Keratinocyte (primary cell): ENCODE measurements at places on chromosomes 16 and 17.
A peak's percentile ranks its signal among the peaks of the same experiment; 100 is the strongest.

GRCh38 chr16:89720551-89720812 lies 216 bp downstream of the VPS9D1 start:
- no peak for DNase-seq
- H3K36me3 ChIP-seq: peaks cover 14% of the 10 kb centered on the region
- H3K27me3 ChIP-seq: no peaks in the 10 kb centered on the region
- peak overlapping the region; percentile 64 for H3K4me3 ChIP-seq
- peak overlapping the region; percentile 47 for H3K27ac ChIP-seq

GRCh38 chr16:66517586-66518263 lies 32.2 kb downstream of the TK2 start:
- H3K27me3 ChIP-seq: no peaks in the 10 kb centered on the region
- peaks cover 57% of the 10 kb centered on the region for H3K4me1 ChIP-seq
- H3K36me3 ChIP-seq: no peaks in the 10 kb centered on the region
- H3K4me3 ChIP-seq: no peak overlapping the region
- DNase-seq: no peak

DNA sequence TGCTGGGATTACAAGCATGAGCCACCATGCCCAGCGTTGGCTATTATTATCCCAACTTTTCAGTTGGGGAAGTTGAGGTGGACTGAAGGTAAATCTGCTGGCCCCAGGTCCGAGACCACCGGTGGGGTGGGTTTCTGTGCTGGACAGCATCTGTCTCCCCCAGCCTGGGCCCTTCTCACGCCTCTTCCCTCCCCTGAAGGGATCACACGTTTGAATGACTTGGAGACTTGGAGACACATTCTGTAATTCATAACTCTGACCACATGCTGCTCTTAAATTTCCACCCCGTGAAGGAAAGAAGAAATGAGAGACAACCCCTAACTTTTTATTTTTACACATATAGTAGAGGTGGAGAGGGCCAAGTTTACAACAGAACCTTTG lies 109.8 kb downstream of the MSI2 start:
- H3K4me3 ChIP-seq: no peak overlapping the region
- no peaks in the 10 kb centered on the region for H3K27me3 ChIP-seq
- H3K27ac ChIP-seq: no peak overlapping the region
- H3K36me3 ChIP-seq: no peaks in the 10 kb centered on the region
- peaks cover 37% of the 10 kb centered on the region for H3K4me1 ChIP-seq

DNA sequence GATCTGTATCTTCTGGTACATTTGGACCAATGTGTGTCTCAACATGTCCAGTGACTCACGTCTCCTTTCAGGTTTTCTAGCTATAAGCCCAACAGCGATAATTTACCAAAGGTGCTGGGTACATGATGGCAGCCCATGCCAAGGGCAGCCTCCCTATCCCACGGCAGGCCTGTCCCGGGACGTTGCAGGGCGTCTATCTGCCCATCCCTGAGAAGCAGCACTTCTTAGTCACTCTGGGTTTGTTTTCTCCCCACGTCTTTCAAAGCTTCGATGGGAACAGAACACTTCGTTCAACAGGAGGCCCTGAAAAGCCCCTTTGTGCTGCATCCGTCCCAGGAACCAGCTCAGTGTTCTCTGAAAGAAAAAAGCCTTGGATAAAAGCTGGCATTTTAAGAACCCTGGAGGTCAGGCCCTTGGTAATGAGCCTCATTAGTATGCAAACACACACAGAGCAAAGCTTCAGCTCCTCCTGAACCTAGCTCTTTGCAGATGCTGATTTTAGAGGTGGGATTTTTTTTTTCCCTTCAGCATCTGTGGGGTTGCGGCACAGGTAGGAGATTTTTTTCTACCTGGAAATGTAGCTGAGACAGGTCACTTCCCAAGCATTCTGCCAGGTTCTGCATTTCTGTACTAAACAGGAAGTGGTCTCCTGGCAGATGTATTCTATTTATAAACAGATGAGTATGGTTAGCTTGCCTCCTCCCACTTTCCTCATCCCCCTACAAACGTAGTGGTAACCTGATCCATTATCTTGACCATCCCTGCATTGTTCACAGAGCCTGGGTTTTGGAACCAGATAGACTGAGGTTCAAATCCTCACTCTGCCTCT lies 17.5 kb upstream of the MT4 start:
- H3K27me3 ChIP-seq: no peaks in the 10 kb centered on the region
- DNase-seq: no peak
- peak overlapping the region; percentile 83 for H3K27ac ChIP-seq
- H3K36me3 ChIP-seq: no peaks in the 10 kb centered on the region
- peaks cover 30% of the 10 kb centered on the region for H3K4me1 ChIP-seq

GRCh38 chr16:15946257-15947044 lies 3.0 kb upstream of the ABCC1 start:
- peak overlapping the region; percentile 73 for H3K27ac ChIP-seq
- no peaks in the 10 kb centered on the region for H3K36me3 ChIP-seq
- H3K4me3 ChIP-seq: no peak overlapping the region
- no peaks in the 10 kb centered on the region for H3K27me3 ChIP-seq
- H3K4me1 ChIP-seq: peaks cover 19% of the 10 kb centered on the region

- DNase-seq: no peak
These were observed 16.7 kb upstream of the TOB1 start for GRCh38 chr17:50882851-50883250.

- H3K4me1 ChIP-seq: peaks cover 20% of the 10 kb centered on the region
- DNase-seq: no peak
- H3K36me3 ChIP-seq: no peaks in the 10 kb centered on the region
- H3K4me3 ChIP-seq: no peak overlapping the region
- no peaks in the 10 kb centered on the region for H3K27me3 ChIP-seq
- no peak overlapping the region for H3K27ac ChIP-seq
These were observed 42.0 kb downstream of the MEOX1 start for GRCh38 chr17:43619705-43620104.

DNA sequence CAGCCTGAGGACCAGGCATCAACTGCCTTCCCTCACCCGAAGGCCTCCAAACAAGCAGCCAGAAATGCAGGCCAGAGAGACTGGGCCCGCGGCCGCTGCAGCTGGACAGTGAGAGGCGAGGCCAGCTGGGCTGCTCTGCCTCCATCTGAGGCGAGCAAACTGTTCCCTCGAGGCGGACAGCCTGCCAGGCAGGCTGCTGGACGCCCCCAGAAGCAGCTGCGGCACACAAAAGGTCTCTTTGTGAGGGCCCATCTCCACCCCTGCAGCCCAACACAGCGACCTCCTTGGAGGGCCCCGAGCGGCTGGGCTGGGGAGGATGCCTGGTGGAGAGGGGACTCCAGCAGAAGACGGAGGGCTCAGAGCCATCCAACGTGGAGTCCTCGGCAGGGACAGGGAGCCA lies 4.7 kb downstream of the CORO7 start:
- no peak for DNase-seq
- H3K4me1 ChIP-seq: peaks cover 14% of the 10 kb centered on the region
- H3K36me3 ChIP-seq: peaks cover 21% of the 10 kb centered on the region
- H3K27me3 ChIP-seq: no peaks in the 10 kb centered on the region

DNA sequence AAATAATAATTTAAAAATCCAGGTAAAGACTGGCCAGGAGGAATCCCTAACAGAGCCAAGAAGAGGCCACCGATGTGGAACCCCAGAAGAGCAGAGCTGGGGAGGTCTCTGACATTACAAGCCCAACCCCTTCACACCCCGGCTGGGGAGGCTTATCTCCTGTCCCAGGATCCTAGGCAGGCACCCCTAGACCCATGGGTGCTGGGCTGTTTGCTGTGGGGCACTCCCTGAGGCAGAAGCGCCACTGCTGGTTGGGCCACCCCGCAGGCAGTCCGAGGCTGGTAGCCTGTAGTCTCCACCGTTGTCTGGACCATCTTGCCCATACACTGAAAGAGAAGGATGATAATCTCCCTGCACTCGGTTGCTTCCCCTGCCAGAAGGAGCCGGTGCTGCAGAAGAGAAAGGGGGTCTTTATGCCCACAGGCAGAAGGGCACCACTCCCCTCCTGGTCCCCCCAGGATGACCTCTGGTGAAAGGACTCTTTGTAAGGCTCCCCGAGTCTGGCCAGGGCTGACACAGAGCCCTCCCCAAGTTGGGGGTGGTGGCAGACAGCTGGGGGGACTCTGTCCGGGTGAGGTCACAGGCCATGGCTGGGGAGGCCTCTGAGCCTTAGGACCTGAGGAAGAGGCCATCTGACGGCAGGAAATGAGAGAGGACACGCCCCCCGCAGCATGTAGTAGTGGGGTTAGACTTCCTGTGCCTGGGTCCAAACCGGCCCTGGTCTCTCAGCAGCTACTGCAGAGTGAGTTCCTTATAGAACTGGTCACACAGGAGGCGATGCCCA lies 34.2 kb downstream of the CFAP20 start:
- no peaks in the 10 kb centered on the region for H3K36me3 ChIP-seq
- H3K4me3 ChIP-seq: no peak overlapping the region
- H3K4me1 ChIP-seq: peaks cover 12% of the 10 kb centered on the region
- H3K27ac ChIP-seq: no peak overlapping the region

DNA sequence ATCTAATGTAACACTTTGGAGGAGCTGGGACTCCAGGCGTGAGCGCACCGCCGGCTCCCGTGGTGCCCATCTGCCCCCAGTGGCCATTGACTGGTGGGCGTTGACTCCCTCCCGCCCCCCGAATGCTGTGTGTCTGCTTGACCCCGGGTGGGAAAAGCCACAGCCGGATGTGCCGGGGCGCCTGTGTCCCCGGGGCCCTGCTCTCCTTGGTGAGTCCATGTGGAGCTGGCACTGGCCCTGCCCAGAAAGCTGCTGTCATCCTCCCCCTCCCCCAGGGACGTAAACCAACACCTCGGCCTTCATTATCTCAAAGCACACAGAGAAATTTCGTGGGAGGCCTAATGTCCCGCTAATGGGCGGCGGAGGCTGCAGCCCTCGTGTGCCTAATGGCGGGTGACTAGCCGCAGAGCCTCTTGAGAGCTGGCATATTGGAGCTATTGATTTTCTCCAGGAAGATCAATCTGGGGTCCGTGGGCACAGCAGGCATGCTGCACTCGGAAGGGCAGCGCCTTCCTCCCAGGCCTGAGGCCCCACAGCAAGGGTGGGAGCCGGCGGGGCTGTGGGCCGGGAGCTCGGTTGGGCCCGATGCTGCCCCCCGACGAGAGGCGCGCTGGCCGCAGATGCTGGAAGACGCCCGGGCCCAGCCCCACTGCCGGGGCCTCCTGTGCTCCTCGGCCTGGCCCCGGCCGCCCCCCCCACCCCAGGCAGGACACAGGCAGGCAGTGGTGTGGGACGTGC lies 4.0 kb upstream of the PERCC1 start:
- H3K4me3 ChIP-seq: no peak overlapping the region
- H3K4me1 ChIP-seq: no peaks in the 10 kb centered on the region
- no peaks in the 10 kb centered on the region for H3K27me3 ChIP-seq
- DNase-seq: no peak
- no peaks in the 10 kb centered on the region for H3K36me3 ChIP-seq

- H3K4me3 ChIP-seq: no peak overlapping the region
- no peak overlapping the region for H3K27ac ChIP-seq
- no peaks in the 10 kb centered on the region for H3K36me3 ChIP-seq
- H3K4me1 ChIP-seq: peaks cover 18% of the 10 kb centered on the region
- DNase-seq: no peak
- H3K27me3 ChIP-seq: peaks cover 5% of the 10 kb centered on the region
These were observed 11.7 kb downstream of the HDAC5 start for GRCh38 chr17:44111777-44112176.

GRCh38 chr16:11396241-11397048 lies 51.2 kb downstream of the RMI2 start:
- peaks cover 2% of the 10 kb centered on the region for H3K4me1 ChIP-seq
- DNase-seq: no peak
- H3K27ac ChIP-seq: no peak overlapping the region
- no peaks in the 10 kb centered on the region for H3K36me3 ChIP-seq
- no peak overlapping the region for H3K4me3 ChIP-seq

GRCh38 chr16:1182950-1183907 lies 30.3 kb downstream of the CACNA1H start:
- no peaks in the 10 kb centered on the region for H3K36me3 ChIP-seq
- DNase-seq: no peak
- H3K4me3 ChIP-seq: no peak overlapping the region
- H3K27me3 ChIP-seq: no peaks in the 10 kb centered on the region
- no peaks in the 10 kb centered on the region for H3K4me1 ChIP-seq

DNA sequence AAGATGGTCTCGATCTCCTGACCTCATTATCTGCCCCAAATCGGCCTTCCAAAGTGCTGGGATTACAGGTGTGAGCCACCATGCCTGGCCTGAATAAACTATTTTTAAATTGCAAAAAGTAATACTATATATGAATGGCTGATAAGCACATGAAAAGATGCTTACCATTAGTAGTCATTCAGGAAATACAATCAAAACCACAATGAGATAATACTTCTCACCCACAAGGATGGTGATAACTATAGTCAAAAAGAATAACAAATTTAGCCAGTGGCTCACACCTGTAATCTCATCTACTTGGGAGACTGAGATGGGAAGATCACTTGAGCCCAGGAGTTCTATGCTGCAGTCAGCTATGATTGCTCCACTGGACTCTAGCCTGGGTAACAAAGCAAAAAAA lies 2.4 kb upstream of the TACO1 start:
- H3K27me3 ChIP-seq: no peaks in the 10 kb centered on the region
- no peak overlapping the region for H3K4me3 ChIP-seq
- no peak for DNase-seq
- peaks cover 12% of the 10 kb centered on the region for H3K4me1 ChIP-seq
- H3K27ac ChIP-seq: no peak overlapping the region
- no peaks in the 10 kb centered on the region for H3K36me3 ChIP-seq

DNA sequence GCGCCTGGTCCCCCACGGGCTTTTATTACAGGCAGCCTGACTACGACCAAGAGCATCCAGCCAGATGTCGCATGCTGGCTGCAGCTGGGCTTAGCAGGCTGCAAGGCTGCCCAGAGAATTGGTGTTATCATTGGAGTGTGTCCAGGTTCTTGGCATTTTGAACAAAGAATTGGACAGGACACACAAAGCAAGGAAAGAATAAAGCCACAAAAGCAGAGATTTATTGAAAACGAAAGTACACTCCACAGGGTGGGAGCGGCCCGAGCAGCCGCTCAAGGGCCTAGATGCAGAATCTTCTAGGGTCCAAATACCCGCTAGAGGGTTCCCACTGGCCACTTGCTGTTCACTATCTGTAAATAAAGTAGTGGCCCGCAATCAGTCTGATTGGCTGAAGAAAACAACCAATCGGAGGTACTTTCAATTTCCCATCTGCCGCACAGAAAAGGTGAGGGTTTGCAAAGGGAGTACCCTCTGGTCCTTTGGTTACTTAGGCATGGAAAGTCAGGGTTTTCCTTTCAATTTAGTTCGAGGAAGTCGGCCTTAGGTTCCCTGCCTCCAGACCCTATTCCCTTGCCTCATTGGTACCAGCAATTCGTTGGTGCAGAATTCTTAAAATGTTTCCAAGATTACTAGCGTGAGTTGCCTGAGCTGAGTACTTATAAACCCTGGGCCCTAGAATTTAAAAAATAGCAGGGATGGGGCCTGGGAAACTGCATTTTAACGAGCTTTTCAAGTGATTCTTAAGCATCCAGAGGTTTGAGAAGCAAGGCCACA lies 38.5 kb upstream of the CNEP1R1 start:
- no peak for DNase-seq
- no peak overlapping the region for H3K27ac ChIP-seq
- H3K27me3 ChIP-seq: no peaks in the 10 kb centered on the region
- no peaks in the 10 kb centered on the region for H3K36me3 ChIP-seq

- peaks cover 19% of the 10 kb centered on the region for H3K4me1 ChIP-seq
- no peak overlapping the region for H3K4me3 ChIP-seq
- no peaks in the 10 kb centered on the region for H3K27me3 ChIP-seq
- no peaks in the 10 kb centered on the region for H3K36me3 ChIP-seq
- H3K27ac ChIP-seq: no peak overlapping the region
- DNase-seq: no peak
These were observed 15.3 kb downstream of the OSBPL7 start for GRCh38 chr17:47806026-47806912.
